ENCODE measurements at places on chromosomes 12 and 14. TPM values are rescaled to one million over a fixed set of nuclear protein-coding genes. Genes with fewer than 3 reads are reported as not detected.

The INHBC gene
- total RNA-seq = not detected

DNA sequence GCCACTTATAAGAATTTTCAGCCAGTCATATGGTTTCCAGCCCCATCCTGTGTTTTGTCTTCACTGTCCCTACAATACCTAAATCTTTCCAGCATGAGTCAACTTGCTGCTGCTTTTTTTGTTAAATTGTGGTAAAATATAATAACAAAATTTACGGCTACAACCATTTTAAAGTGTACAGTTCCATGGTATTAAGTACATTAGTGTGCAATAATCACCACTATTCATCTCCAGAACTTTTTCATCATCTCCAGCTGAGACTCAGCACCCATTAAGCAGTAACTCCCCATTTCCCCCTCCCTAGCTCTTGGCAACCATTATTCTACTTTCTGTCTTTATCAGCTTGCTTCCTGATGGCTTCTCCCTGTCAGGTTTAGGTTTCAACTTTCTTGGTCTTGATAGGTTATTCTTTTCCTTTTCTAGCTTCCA, 39.1 kb downstream of the FRS2 start:
- DNase-seq = no peak

GRCh38 chr14:61103541-61104339, 122.7 kb downstream of the SLC38A6 start:
- DNase-seq = peak; percentile 90

DNA sequence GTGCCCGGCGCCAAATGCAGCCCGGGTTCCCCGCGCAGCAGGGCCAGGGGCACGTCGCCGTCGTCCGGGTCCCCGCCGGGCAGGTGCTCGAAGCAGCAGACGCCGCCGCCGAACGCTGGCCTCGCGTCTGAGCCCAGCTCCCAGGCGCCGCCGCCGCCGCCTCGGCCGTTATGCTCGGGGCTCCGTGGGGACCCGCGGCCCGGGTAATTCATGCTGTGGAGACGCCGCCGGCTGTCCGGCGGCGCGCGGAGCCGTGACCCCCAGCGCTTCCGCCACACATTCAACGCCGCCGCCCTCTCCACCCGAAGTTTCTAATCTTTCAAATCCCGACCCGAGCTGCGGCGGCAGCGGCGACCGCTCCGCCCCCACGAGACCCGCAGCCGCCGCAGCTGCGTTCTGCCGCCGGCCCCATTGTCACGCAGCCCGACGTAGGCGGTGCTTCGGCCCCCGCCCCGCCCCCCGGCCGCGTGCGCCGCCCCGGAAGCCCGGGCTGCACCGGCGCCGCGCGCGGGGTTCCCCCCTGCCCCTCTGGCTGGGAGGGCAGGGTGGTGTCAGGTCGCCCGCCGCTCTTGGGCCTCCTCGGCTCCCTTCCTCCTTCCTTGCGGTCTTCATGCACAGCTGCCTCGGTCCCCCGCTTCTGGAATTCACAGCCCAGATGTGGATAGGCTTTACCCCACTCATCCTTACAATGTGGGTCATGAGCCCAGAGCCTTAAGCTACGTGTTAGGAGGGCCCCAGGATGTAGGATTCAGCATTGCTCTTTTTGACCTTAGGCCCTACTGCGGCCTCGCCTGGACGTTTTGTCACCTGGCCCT, at the start of gene DDHD1:
DDHD1 (minus strand) TSS at position 437 of the 815 bp plus-strand sequence; CDS start at position 212, 225 bp downstream.
- peak; percentile 91 for DNase-seq

DNA sequence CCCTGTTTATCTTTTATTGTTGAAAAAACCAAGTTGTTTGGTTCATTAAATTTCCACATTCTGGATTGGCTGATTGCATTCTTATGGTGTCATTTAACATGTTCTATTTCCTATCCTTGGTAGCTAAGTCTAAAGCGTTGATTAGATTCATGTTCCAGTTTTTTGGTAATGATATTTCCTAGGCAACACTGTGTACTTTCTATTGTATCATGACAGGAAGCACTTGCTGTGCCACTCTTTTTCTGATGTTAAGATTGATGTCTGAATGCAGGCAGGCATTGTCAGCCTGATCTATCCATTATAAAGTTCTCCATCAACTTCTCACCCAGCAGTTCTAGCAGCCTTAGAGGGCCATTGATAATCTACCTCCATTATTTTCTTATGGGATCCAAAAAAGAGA, 91.1 kb upstream of the ARID2 start:
- DNase-seq = no peak

Measured in posterior vena cava (tissue), 2 donors.